ENCODE measurements at places on chromosomes 13 and 19. TPM values are rescaled to one million over a fixed set of nuclear protein-coding genes. Genes with fewer than 3 reads are reported as not detected.

GRCh38 chr19:5615756-5616327, 6.7 kb downstream of the SAFB2 start:
- no peak for DNase-seq

DNA sequence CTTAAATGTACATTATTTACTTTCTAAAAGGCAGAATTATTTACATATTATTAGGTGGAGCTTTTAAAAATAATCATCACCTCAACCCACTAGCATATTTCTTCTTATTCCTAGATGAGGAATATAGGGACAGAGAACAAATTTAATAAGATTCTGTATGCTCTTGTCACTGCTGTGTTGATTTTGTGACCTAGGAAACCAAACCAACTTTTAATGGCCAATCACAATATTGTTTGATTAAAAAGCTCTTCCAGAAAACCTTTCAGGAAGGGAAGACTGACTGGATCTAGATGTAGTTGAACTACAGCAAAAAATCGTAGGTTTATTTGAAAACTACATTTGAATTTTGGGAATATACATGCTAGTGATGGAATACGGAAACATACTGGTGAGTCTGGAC, 91.8 kb upstream of the RAP2A start:
- DNase-seq = no peak

GRCh38 chr13:98752467-98753290, at the start of gene SLC15A1:
Gene SLC15A1, minus strand, starts transcription at chr13:98752672. Its CDS starts 74 bp downstream, at chr13:98752598.
- DNase-seq = no peak

GRCh38 chr13:91664039-91664438, 265.6 kb downstream of the GPC5 start:
- no peak for DNase-seq

DNA sequence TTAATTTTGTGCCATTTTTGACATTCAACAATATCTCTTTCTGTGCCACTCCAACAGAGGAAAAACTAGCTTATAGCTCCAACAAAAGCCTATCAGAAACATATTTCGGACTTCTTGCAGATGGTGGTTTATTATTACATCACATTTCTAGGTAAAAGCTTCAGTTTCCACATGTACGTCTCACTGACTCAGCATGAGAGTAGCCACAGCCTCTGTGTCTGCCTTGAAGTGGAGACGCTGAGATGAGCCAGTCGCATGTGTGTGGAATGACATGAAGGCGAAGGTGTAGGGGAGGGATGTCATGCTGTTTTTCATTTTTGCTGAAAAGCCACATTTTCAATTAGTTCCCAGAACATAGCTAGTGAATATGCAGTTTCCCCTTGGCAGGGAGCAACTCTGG, 598.6 kb downstream of the EFNB2 start:
- no peak for DNase-seq

DNA sequence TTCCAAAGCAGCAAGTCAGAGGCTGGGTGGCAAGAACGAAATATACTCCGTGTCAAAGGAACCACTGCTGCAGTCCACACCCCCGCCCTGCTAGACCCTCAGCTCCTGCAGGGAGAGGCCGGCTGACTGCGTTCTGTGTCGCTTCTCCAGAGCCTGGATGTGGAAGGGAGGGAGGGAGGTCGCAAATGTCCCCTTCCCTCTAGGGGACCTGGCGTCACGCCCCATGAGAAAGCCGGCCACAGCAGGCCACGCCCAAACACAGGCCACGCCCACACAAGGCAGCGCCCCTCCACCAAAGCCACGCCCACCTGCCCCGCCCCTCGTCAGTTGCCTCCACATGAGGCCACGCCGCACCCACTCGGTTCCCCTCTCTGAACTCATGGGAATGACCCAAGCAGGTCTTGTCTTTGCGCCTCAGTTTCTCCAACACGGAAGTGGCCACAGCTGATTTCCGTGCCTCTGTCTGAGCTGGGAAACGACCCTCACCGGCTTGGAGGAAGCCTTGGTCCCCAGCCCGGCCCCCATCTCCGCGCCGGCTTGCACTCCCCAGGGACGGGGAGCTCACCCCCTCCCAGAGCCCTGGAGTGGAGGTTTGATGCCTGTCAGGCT, 38.4 kb upstream of the TCF3 start:
- DNase-seq = peak; percentile 60

GRCh38 chr13:59879281-59879680, 284.4 kb downstream of the DIAPH3 start:
- no peak for DNase-seq

DNA sequence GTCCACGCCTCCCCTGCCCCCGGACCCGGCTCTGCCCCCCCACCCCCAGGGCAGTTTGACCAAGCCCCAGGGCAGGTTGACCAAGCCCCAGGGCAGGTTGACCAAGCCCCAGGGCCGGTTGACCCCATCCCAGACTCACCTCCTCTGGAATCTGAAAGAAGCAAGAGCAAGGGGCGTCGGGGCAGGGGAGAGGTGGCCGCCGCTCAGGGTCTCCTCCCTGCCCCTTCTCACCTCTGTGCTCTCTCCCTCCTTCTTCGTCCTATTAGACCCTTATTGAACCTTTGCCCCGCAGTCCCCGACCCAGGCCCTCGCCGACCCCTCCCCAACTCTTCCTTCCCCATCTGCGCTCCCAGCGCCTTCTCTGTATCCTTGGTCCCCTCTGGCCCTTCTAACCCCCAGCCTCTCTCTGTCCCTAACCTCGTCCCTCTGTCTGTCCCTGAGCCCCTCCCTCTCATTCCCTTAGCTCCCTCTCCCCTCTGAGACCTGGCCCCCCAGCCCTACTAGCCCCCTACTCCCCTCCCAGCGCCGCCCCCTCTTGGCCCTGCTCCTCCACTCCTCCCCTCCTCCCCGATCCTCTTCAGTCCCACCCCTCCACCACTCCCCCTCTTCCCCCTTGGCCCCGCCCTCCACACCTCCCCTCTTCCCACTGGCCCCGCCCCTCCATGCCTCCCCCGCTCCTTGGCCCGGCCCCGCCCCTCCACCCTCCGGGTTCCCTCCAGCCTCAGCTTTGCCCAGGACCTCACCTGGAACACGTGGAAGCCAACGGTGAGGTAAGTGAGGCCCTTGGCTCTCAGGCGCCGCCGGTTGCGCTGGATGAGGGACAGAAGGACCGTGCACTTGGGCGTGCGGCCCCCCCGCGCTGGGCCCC, 7.6 kb downstream of the CAPN12 start:
- DNase-seq = no peak

DNA sequence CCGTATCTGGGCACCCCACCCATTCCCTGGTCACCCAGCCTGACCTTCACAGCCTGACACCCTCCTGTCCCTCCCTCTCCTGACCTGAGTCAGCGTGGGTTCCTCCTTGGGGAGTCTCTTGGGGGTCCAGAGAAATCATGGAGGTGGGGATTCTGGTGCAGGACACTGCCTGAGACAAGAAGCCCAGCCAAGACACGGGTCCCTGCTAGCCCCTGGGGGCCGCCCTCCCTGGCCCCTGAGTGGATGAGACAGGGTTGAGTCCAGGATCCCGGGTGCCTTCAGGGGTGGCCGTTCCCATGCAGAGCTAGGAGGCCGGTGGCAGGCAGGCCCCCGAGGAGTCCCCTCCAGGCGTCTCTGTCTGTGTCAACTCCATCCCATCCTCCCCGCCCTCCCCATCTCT, 1.6 kb downstream of the MAP2K7 start:
- DNase-seq = no peak

- no peak for DNase-seq
These were observed 49.2 kb upstream of the PCCA start for GRCh38 chr13:100039740-100040139.

- no peak for DNase-seq
These were observed 28.0 kb downstream of the PEPD start for GRCh38 chr19:33493401-33494275.

GRCh38 chr19:15986701-15987100, 37.9 kb downstream of the OR10H4 start:
- no peak for DNase-seq

DNA sequence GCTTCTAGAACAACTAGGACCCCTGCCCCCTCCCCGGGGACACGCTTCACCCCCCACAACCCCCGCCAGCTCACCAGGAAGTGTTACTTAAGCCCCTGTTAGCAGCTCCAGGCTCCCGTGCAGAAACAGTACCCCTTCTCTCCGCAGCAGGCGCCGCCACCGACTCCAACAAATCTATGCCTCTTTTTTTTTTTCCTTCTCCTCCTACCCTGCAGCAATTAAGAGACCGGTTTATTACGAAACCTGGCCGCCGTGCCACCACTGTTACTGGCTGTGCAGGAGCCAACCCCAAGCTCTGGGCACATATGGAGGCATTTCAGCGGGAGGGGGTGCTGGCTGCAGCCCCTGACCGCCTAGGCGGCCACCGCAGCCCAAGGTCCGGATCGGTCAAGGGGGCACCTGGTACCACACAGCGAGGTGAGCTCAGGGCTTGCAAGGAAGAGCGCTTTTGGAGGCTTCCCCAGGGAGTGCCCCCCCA, 2.4 kb downstream of the GADD45B start:
- DNase-seq = no peak

DNA sequence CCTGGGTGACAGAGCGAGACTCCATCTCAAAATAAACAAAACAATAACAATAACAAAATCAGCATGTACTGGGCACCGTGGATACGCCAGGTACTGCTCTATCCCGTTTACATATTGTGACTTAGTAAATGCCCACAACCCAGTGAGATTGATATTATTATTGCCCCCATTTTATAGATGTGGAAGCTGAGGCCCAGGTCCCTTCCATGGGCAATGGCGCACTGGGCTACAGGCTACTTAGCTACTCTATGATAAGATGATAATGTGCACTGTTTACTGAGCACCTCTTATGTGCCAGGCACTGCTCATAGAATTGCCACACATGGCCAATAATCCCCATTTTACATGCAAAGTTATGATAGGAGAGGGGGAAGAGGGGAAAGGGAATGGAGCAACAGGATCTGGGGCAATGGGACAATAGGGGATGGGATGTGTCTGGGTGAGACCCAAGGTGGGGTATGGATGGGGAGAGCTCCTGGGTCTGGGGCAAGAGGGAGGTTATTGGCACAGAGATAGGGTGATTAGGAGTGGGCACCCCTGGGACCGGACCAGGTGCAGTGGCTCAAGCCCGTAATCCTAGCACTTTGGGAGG, 5.4 kb downstream of the KCNN4 start:
- DNase-seq = no peak

DNA sequence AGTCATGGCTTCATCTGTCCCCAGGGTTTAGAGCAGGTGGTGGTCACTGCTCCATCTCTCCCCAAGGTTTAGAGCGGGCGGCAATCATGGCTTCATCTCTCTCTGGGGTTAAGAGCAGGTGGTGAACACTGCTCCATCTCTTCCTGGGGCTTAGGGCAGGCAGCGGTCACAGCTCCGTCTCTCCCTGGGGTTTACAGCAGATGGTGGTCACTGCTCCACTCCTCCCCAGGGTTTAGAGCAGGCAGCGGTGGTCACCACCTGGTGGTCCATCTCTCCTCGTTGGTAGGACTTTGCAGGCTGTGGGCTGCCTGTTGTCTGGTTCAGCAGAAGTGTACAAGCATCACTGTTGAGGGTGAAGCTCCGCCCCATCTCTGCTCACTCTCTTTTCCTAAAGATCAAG, 52.8 kb upstream of the ARHGEF7 start:
- no peak for DNase-seq

- DNase-seq = no peak
These were observed 251.8 kb downstream of the UQCRFS1 start for GRCh38 chr19:28960986-28961705.

DNA sequence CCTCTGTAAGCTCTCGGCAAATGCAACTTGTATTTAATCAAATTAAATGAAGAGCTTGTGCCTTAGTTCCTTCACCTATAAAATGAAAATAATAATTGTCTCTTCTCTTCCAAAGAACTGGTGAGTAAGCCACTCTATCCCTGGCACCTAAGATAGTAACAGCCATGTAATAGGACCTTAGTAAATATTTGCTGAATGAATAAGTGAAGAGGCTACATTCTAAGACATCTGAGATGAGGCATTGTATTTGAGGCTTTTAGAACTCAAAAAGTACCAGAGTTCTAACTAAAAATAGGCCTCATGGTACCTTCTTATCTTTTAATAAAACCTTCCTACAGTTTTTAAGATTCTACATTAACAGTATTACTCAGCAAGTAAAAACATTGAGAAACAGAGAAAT, 17.3 kb upstream of the DCLK1 start:
- no peak for DNase-seq

DNA sequence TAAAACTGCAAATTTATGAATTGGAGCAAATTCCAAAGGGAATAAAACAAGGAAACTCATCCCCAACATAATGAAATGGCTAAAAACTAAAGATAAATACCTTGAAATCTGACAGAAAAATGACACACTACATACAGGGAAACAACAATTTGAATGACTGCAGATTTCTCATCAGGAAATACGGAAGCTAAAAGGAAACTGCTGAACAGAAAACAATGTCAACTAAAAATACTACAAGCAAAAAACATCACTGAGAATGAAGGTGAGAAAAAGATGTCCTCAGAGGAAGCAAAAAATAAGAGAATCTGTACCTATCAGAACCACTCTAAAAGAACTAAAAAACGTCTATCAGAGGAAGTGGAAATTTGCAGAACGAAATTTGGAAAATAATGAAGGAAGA, 39.5 kb downstream of the ZSWIM9 start:
- DNase-seq = no peak

- DNase-seq = peak; percentile 93
These were observed 82.9 kb upstream of the CACNA1A start for GRCh38 chr19:13588957-13589833.

- DNase-seq = peak; percentile 81
These were observed at the start of gene FAM174C for GRCh38 chr19:1275260-1275975. Gene FAM174C, plus strand, starts transcription at chr19:1275530. Its CDS starts 20 bp downstream, at chr19:1275550.

DNA sequence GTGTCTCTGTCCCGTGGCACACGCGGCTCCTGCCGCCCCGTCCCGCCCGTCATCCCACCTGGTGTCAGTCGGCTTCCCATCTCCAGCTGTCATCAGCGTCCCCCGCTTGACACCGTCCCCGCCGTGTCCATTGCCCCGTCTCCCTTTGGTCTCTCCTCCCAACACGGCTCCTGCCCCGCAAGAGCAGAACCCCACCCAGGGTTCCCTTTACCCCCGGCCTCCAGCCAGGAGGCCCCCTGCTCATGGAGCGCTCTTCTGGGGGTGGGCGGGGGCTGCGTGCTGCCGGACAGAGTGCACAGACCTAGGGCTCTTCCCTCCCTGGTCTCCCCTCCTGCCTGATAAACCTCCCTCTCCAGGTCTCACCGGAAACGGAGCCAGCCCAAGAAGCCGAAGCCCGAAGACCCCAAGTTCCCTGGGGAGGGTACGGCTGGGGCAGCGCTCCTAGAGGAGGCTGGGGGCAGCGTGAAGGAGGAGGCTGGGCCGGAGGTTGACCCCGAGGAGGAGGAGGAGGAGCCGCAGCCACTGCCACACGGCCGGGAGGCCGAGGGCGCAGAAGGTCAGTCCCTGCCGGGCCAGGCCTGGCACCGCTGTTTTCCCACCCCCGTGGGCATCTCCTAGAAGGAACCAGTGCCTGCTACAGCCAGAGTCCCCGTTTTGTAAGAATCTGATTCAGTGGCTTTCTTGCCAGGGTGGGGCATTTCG, 150.5 kb downstream of the KDM4B start:
- no peak for DNase-seq

The NLRP12 gene
- not detected for total RNA-seq

The CILP2 gene
- total RNA-seq = 2.9 TPM

The ZIC2 gene
- 48.6 TPM for total RNA-seq

The MYO9B gene
- total RNA-seq = 113 TPM

The TTYH1 gene
- 180 TPM for total RNA-seq

The MAP4K1 gene
- 1.5 TPM for total RNA-seq

The CYP4F12 gene
- not detected for total RNA-seq

The ATP8A2 gene
- 3.4 TPM for total RNA-seq

The ZIK1 gene
- total RNA-seq = 27.6 TPM

The PDX1 gene
- not detected for total RNA-seq

The MPND gene
- total RNA-seq = 45.3 TPM

The B3GNT3 gene
- total RNA-seq = not detected

The BBC3 gene
- total RNA-seq = 6.1 TPM
